ENCODE measurements at places on chromosomes 11 and 22.

GRCh38 chr22:47032091-47032943 is 269.9 kb downstream of the TBC1D22A start:
- DNase-seq, result no peak

GRCh38 chr11:126146454-126147192 is 64.8 kb downstream of the RPUSD4 start:
- DNase-seq, result peak; percentile 30

DNA sequence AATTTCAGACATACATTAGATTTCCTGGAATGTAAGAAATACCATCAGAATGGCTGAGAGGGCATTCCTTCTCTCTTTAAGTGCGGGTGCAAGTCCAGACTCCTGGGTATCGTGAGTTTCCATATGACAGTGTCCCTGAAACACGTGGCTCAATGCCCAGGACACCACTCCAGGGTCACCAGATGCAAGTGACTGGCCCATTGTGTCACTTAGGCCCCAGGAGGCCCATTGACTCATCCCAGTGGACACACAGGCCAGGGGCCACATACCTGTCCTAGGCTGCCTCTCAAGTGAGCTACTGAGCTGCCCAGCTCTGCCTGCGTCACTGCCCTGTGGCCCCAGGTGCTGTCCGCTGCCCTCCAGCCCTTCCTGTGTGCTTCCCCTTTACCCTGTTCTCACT is 18.5 kb downstream of the FBLN1 start:
- no peak for DNase-seq

GRCh38 chr11:40129266-40129665 is 1330.2 kb downstream of the LRRC4C start:
- DNase-seq, result peak; percentile 22

- no peak for DNase-seq
Observed at GRCh38 chr11:124895471-124895971, 2.1 kb downstream of the ROBO4 start.

DNA sequence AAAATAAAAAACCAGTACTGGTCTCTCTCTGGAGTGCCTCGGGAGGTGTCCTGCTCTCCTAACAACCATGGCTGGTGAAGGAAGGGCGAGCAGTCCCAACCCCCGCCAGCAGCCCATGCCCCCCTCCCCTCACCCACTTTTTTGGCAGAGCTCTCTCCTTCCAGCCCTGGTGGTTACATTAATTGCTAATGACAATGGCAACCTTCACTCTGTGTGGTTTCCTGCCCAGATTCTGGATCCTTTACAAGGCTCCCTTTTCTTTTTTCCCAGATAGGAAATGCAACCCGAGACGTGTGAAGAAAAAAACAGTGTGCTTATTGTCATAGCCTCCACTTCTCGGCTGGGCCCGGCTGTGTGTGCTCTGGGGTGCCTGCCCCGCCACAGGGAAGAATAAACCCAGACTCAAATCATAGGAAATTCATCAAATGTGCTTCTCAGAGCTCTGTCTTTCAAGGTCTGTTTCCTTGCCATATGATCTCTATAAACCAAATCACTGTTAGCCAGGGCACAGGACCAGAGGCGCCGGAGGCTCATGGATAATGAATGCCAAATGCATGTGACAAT is 513.0 kb downstream of the SOX6 start:
- no peak for DNase-seq

DNA sequence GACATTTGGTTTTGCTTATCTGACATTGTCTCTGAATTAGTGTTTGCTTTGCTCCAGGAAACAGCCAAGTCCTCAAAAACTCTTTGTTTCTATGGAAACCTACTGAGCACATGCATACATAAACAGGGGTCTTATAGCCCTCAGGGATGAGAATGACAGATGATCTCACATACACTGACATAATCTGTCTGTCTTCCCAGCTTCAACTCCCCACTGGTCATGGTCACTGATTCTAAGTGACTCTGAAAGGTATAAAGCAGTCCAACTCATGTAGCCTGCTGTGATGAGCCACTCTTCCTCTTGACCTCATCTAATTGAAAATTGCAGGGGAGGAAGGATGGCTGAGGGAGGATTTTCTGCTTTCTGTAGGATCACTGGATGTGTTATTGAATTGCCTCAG is 12.6 kb downstream of the ZNF143 start:
- DNase-seq, result no peak

- DNase-seq, result no peak
Observed at GRCh38 chr11:14953904-14954303, 18.2 kb downstream of the CALCA start.

GRCh38 chr11:121497176-121497998 is 44.6 kb upstream of the SORL1-AS1 start:
- DNase-seq, result no peak

- no peak for DNase-seq
Observed at GRCh38 chr11:8063324-8063723, 17.7 kb upstream of the TUB start.

DNA sequence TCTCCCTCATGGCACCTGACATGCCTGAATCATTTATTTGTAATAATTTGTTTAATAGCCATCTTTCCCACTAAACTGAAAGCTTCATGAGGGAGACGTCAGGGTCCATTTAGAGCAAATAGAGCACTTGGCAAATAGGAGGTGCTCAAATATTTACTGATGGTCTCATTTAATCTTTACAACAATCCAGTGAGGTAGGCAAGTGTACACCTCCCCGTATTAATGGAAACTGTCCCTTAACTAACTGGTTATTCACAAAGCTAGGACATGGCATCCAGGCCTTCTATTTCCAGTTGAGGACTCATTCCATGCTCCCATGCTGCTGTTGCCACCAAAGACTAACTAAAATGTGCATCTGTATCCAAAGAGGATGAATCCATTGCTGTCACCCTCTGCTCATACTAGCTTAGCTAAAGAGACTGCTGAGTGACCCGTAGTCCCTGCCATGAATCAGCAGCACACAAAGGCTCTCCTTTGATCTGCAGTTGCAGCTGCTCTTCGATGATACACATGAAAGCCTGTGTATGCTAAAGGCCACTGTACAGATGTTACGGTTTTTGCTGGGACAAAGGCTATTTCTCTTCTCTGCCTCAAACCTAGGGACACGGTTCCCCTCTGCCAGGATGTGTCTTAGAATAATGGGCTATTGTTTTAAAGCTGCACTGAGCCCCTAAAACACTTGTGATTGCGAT is 82.6 kb downstream of the RAB30 start:
- DNase-seq, result peak; percentile 87

DNA sequence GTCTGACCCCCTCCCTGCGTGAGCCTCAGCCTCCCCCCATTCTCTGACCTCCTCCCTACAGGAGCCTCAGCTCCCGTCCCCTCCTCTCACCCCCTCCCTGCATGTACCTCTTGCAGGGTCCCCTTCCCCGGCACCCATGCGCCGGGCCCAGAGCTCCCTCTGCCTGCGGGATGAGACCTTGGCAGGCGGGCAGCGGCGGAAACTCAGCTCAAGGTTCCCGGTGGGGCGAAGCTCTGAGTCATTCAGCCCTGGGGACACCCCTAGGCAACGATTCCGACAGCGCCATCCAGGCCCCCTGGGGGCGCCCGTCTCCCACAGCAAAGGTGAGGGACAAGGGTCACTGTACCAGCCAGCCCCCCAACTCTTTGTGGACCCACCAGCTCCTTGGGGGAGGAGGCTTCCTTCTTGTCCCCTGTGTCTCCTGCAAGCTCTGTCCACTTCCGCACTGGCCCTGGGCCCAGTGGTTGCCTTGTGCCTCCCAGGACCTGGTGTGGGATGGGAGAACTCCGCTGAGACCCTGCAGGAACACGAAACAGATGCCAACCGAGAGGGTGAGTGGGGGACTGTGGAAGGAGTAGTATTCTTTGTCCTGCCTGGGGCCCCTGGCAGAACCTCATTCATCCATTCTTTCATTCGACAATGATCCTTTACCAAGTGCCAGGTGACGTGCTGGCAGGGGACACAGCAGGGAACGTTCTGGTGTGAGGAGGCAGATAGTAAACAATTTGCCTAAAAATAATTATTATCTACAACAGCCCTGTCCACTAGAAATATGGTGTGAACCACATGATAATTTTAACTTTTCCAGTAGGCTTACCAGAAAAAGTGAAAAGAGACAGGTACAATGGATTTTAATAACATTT is 3.7 kb upstream of the RPS6KA4 start:
- peak; percentile 80 for DNase-seq

DNA sequence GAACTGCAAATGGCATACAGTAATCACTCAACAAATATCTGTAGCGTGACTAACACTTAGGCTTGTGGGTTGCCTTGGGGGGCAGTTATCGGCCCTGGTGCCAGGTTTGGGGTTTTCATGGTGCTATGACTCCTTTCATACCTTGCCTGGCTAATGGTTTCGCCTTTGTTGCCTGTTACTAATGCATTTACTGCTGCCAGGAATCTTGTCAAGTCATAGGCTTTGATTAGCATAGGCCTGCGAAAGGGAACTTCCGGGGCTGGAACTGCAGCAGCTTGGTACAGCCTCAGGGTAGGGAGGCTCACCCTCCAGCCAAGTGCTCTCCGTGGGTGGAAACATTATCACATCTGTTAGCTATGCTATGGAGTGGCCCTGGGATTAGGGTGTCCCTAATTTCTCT is 13.2 kb downstream of the SLC25A18 start:
- DNase-seq, result no peak

- DNase-seq, result peak; percentile 6
Observed at GRCh38 chr11:131674051-131674755, 303.8 kb downstream of the NTM start.

DNA sequence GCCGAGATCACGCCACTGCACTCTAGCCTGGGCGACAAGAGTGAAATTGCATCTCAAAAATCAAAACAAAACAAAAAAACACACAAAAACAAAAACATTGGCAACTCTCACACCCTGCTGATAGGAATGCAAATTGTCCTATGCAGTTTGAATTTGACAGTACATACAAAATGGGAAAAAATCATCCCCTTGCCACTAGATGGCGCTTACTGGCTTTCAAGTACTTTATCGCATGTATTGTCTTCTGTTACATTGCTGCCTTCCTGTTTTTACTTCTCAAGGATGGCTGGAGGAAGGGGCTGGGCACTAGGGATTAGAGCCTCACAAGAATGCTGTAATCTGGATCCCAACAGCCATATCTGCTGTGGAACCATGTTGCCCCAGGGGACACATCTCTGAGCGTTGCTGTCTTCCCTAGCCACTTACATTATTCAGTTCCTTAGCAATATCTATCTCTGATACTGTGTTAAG is 59.4 kb upstream of the A4GALT start:
- DNase-seq, result peak; percentile 85

DNA sequence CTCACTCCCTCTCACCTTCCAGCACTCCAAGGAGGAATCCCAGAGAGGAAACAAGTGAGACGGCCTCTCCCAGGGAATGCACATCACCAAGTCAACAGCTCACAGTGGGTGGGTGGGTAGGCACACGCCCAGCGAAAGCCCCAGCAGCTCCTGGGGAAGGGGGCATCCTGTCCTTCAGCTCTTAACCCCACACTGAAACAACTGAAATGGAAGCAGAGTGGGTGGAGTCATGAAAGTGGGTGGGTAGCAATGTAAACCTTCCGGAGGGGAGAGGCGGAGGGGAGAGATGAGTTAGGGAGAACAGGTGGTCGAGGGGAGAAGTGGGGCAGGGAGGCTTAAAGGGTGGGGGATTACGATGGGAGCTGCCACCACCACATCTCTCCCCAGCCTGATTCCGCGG is 5.4 kb downstream of the MCHR1 start:
- no peak for DNase-seq

DNA sequence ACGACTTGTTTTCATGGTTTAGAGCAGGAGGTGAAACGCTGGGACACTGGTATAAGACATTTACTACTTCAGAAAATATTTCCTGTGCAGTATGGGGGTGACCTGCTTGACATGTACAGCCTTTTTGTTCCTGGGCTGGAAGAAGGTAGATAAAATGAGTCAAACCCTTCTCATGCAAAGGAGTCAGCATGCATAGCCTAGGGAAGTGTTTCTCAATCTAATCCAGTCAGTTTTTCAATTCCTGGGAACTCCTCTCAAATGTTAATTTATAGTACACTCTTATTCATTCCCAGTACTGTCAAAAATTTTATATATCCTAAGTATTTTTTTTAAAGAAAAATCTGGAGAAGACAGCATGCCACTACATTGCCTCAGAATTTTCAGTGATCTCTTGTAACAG is 154.7 kb upstream of the GUCY1A2 start:
- no peak for DNase-seq

DNA sequence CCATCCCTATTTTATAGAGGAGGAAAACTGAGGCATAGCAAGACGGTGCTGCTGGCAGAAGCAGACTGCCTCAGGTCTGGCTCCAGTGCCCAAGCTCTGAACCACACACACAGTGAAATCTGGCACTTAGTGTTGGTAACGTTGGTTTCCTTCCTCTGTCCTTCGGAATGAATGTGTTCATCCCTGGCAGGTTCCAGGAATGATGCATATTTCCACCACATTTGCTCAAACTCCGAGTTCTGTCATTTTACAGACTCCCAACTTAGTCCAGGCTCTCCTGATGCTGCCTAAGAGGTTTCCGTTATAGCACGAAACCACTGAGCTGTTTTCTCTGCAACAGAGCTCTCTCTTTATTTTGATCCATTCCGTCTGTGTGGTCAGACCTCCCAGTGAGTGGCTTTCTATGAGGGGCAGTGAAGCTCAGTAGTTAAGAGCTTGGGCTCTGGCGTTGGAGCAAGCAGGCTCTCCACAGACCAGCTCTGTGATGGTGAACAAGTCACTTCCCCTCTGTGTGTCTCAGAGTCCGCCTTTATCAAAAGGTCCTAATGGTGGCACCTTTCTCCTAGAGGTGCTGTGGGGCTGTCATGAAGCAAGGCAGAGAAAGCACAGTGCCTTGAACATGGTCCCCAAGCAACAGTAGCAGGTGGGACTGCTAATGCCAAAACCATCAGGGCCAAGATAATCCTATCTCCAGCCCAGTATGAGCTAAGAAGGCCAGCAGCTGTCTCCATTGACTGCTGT is 200.3 kb downstream of the MYO18B start:
- DNase-seq, result no peak

DNA sequence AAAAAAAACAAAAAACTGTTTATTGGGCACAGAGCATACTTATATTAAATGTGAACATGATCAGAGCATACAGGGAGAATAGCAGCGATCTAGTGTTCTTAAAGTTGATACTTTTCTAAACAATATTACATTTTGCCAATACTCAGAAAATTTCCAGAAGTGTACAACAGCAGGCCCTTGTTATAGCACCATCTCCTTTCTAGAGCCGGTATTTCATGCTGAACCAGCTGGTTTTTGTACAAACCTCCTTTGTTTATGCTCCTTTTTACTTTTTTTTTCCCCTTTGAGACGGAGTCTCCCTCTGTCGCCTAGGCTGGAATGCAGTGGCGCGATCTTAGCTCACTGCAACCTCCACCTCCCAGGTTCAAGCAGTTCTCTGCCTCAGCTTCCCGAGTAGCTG is 90.7 kb downstream of the PPP6R3 start:
- no peak for DNase-seq

DNA sequence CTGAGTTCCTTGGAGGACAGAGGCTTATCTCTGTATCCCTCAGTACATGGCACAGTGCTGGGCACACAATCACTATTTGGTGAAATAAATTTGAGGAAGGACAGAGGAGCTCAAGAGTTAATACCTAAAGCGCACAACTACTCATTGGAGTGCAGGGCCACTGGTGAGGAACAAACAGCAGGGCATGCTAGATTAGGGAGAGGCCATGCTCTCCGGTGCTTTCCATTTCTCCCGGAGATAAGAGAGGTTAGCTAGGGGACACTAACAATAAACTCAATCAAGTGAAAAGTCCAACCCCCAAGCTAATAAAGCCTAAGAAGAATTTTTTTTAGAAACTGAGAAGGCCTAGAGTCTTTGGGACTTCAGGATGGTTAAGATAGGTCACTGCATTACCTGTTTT is 29.1 kb downstream of the NFRKB start:
- DNase-seq, result no peak
